ENCODE measurements at places on chromosomes 11 and 22.

GRCh38 chr11:128735935-128736605, 42.2 kb downstream of the FLI1 start:
- no peak for DNase-seq

- no peak for DNase-seq
Observed at GRCh38 chr22:19868773-19869471, 14.2 kb upstream of the GNB1L start.

DNA sequence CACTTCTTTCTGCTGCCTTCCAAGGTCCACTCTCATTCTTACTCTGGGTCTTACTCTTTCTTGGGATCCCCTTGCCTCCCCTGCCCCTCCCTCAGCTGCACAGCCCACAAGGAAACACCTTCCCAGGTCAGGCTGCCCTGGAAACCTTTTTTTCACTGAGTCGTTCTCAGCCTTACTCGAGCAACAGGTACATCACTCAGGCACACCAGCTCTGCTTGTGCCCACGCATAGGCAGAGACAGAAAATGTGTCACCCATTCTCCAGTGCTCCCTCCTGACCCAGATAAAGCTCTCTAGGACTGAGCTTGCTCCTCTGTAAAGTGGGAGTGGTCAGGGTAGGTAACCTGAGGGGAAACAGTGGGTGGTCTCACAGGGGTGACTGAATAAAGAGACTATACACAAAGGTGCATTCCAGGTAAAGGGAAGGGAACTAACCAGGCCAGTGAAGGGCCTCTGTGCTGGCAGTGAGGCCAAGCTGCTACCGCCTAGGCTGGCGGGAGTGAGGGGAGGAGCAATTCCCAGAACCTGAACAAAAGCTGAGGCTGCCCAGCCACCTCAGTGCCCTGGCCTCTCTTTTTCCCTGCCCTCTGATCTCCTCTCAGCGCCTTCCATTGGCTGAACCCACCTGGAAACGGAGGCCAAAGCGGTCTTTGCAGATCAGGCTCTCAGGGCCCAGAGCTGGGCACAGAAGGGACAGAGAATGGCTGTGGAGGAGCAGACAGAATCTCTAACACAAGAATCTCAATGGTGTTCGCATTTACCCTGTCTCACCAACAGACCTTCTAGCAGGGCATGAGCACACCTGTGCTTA, 15.9 kb downstream of the PRG3 start:
- no peak for DNase-seq

DNA sequence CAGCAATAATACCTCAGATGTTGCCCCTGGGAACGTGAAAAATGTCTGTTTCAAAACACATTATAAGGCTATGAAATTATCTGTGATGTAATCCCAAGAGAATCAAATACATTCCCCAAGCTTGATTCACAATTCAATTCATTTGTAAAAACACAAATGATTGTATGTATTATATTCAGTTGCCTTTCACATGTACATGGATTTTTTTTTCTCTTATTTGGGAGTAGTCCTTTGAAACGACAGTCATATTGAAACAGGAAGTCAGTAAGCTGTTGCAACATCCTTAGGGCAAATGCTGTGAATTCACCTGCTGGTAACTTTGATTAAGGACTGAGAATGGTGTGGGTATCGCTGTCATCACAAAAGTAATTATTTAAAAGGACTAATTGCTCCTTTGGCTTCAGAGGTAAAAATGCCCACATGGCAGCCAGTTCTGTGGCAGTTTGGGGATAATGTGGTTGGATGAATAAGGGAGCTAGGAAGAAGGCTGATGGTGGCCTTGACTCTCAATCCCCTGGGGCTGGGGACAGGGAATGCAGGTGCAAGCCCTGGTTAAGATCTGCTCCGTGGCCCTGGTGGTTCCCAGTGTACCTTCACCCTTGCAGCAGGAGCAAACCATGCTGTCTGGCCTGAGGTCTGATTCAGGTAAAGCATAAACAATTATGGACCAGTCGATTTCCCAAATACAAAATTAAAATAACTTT, 13.2 kb downstream of the EHF start:
- DNase-seq = peak; percentile 76

DNA sequence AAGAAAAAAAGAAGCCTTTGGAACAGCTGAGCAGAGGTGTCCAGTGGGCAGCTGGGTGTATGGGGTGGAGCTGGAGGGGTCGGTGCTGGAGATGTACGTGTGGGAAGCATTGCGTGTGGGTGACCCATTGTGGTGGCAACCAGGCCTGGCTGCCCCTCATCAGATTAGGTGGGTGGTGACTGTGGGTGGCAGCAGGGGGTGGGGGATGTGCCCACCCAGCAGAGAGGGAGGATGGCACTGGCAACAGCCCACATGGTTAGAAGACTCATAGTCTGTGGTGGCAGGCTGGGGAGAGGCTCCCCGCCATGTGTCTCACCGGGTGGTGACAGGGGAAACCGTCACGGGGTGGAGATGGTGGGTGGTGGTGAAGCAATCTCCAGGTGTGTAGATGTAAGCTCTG, 27.6 kb downstream of the TP53I11 start:
- DNase-seq = no peak

- DNase-seq = no peak
Observed at GRCh38 chr11:107157146-107157808, 139.0 kb upstream of the GUCY1A2 start.

- no peak for DNase-seq
Observed at GRCh38 chr11:87359401-87359800, 321.7 kb downstream of the TMEM135 start.

- no peak for DNase-seq
Observed at GRCh38 chr22:43101306-43101705, 9.2 kb upstream of the BIK start.

DNA sequence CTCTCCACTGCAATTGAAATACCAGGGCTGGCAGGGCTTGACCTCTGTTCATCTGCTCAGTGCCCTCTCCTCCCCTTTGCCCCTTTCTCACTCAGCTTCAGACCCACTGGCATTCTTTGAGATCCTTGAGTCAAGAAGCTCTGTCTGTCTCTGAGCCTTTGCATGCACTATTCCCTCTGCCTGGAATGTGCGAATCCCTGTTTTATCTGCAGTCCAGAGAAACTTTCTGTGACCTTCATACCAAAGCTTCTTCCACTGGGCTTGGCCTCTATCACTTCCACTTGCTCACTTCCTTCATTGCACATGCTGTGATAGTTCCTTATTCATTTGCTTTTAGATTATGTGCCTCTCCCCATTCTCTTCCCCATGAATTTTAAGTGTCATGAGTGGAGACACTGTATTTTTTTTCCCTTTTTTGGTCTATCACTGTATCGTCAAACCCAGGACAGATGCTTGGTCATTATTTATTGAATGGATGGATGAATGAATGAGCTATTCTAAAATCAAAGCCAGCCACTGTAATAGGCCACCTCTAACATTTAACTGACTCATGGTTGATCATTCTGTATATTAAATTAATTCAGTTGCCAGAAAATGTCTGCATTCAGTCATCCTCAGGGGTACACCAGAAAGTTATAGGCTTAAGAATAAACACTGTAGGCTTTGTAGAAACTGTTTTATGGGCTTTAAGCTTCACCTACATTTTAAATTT, 88.7 kb upstream of the TIMP3 start:
- DNase-seq = no peak

DNA sequence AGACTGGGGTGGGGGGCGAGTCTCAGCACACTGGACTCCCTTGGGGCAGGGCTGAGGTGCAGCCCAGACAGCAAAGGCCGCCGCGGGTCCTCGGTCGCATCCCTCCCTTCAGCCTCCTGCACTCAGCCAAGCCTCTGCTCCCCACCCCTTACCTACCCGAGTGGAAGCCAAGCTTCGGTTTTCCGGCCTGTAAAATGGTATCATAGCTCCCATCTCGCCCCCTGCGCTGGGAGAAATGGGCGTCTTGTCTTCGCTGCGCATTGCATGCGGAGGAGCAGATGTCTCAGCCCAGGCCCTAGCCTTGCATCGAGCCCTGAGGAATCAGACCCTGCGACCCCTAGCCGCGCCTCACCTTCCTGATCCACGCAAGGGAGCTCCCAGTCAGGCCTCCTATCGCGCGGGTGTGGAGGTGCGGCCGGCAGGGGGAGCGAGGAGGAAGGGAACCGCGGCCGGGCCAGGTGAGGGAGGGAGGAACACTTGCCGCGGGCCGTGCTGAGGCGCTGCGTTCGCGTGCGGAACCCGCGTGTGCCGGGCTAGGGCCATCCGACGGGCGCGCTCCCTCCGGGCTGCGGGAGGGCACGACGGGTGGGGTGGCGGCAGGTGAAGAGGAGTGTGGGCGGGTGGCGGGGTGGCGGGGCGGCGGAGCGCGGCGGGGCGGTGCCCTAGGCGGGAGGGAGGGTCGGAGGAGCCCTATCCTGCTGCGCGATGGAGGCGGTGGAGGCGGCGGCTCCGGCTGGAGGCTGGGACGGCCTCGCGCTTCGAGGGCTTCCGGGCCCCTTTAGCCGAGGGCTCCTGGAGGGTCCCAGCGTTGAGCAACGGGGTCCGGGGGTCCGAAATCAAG, 4.1 kb upstream of the TBX1 start:
- DNase-seq = no peak

GRCh38 chr22:30186510-30186909, 60.0 kb downstream of the LIF start:
- no peak for DNase-seq

GRCh38 chr11:131672191-131672590, 301.8 kb downstream of the NTM start:
- DNase-seq = no peak

GRCh38 chr11:34620820-34621792, at the start of gene EHF:
Gene EHF (plus strand): TSS chr11:34621093. CDS start chr11:34642631, 21,538 bp downstream.
- DNase-seq = no peak

GRCh38 chr11:6249770-6250555, 9.7 kb upstream of the CCKBR start:
- peak; percentile 24 for DNase-seq

DNA sequence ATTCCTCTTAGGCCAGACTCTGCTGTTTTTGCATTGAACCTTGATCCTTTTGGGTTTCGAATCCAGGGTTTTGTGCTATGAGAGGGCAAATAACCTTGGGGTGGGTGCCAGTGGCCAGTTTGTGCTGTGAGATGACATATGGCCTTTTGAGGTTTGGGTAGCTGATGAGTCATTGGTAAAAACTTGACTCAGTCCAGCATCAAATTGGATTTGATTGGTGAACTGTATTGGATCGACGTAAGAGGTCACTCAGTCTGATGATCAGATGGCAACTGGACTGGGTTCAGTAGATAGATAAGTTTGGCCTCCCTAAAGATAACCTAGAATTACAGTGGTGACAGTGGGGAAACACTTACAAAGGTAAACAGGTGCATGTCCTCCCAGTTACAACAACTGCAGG, 41.0 kb upstream of the XKR3 start:
- DNase-seq = no peak

DNA sequence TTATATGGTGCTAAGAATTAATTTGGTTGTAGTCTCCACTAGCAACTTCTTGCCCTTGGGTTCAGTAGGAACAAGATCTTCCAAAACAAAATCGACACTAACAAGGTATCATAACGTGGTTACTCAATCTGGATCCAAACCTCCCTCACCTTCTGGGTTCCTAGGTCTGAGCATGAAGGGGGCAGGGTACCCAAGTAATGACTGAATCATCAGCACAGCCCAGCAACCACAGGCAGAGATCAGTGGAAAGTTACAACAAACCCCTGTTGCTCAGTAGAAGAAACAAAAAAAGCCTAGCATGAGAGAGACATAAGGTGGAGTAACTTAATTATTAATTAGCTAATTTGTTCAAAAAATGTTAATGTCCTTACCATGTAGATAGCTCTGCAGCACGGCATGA, 221.4 kb downstream of the BLID start:
- no peak for DNase-seq

GRCh38 chr11:79066456-79067351, 374.1 kb downstream of the TENM4 start:
- no peak for DNase-seq

DNA sequence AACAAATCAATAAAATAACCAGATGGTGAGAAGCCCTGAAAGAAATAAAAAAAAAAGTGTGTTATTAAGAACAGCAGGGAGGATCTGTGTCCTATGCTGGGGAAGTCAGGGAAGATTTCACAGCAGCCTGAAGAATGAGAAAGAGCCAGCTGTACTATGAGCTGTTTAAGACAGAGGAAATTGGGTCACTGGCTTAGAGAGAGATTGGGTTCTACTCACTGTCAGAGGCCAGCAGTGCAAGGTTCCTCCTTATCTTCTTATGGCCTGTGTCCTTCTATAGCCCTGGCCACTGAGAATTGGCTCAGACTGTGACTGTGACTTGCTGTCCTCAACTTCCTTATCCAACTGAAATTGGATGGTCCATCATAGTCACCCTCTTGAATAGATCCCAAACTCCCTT, 54.8 kb upstream of the FDX1 start:
- peak; percentile 25 for DNase-seq

GRCh38 chr11:63907063-63907462, 9.9 kb downstream of the RCOR2 start:
- no peak for DNase-seq

DNA sequence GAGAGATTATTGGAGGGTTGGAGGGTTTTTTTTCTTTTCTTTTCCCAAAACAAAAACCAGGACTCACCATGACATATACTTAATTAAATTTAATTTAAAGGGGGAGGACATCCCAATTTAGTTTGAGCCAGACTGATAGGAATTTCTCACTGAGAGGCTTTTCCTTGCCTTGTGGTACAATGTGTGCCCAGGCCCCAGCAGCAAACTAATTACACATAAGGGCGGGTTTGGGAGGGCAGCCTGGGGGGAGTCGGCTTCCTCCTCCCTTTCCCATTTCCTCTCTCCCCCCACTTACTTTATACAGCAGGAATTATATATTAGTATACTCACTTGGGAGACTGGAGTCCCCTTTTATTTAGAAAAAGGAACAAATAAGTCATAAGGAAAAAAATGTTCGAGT, 2.9 kb downstream of the TEAD1 start:
- DNase-seq = no peak

DNA sequence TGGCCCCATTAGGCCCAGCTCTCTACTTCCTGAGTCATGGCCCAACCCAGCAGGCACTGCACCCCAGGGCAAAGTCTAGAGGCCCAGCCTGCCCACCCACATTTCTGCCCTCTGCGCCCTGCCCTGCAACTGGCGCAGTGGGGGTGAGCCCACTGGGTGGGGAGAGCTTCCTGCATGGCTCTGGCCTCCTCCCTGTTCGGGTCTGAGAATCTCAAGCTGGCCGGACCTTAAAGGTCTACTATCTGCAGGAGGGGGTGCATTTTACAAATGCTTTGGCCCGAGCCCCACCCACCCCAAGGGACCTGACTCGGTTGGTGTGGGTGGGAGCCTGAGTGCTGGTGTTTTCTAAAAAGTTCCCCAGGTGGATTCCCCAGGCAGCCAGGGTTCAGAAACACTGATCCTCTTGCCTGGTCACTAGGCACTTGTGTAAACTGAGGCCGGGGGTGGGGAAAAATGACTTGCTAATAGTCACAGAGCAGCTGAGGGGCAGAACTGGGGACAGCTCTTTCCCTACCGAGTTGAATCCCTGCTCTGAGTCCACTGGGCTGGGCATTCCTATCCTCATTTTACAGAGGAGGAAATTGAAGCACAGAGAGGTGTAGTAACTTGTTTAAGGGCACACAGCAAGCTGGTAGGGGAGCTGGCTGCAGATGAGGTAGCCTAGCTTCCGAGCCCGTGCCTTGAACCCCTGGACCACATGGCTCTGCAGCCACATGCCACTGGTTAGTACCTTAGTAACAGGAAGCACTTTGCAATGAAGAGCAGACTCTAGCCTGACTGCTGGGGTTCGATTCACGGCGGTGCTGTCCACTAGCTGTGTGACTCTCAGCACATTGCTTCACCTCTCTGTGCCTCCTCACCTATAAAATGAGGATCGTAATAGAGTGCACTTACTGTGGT, 36.3 kb downstream of the CD82 start:
- DNase-seq = no peak
